ENCODE measurements at places on chromosomes 1 and 21. TPM values are rescaled to one million over a fixed set of nuclear protein-coding genes. Genes with fewer than 3 reads are reported as not detected.

GRCh38 chr1:162854245-162854882, 6.6 kb downstream of the CCDC190 start:
- peak; percentile 78 for DNase-seq

Gene SLAMF1
- not detected for total RNA-seq

- DNase-seq = no peak
These were observed 45.7 kb downstream of the RNF11 start for GRCh38 chr1:51281807-51282206.

GRCh38 chr1:212514056-212514614, 81.4 kb downstream of the NENF start:
- peak; percentile 96 for DNase-seq

Gene GPR37L1
- total RNA-seq = under 0.01 TPM

- DNase-seq = peak; percentile 68
These were observed 106.1 kb downstream of the KIAA0319L start for GRCh38 chr1:35451125-35451528.

Gene GCSAML
- total RNA-seq = 3.8 TPM

Gene ST6GALNAC3
- 6.2 TPM for total RNA-seq

- DNase-seq = no peak
These were observed 3.9 kb upstream of the STIL start for GRCh38 chr1:47317841-47318240.

DNA sequence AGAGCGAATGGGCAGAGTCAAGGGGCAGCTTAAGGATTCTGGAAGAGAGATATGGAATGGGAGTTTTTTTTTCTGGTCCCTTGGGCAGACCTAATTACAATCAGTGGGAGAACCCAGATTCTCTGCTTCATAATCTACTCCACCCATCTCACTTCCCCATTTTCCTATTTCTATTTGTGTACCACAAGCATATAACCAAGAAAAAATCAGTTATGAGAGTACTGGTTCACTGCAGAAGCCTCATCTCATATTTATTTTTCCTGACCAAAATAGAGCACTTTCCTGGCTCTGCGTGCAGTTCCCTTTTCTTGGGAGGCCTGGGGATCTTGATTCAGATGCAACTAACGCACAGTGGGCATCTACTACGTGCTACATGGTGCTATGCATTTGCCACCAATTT, 82.2 kb upstream of the SLFNL1 start:
- DNase-seq = no peak

DNA sequence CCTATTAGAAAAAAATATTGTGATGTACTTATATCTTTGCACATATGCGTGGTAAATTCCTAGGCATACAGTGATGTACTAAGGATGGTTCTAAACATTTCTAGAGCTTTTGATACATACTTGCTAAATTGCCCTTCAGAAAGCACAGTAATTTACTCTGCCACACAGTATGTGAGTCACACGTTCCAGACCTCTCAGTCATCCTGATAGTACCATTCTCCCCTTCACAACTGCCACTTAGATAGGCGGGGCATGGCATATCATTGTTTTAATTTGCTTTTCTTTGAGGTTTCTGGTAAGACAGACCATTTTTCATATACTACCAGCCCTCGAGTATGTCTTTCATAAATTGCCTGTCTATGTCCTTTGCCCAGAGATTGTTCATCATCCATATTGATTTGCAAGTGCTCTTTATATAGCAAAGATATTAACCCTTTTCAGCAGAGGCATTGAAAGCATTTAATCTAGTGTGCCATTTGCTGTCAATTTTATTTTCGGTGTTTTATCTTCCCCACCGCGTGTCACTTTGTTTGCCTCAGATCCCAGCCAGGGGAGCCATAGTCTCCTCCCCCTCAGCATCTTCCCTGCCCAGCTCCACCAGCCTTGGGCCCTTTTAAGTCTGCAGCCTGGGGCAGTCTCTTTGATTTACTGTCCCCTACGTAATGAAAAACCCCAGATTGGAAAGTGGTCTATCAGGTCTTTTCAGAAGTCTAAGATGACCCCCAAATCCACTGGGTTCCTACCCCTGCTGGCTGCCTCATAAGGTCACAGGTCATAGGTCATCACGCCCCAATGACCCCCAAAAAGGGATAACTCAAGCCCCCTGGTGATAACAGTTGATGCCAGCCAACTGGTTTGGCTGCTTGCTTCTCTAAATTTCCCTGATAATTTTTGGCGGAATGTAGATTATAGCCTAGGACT, 11.8 kb upstream of the PAX7 start:
- DNase-seq = peak; percentile 96

Gene NHLH1
- total RNA-seq = not detected

Gene GPR161
- 8.8 TPM for total RNA-seq

GRCh38 chr21:39681845-39682244, 63.1 kb upstream of the IGSF5 start:
- DNase-seq = no peak

DNA sequence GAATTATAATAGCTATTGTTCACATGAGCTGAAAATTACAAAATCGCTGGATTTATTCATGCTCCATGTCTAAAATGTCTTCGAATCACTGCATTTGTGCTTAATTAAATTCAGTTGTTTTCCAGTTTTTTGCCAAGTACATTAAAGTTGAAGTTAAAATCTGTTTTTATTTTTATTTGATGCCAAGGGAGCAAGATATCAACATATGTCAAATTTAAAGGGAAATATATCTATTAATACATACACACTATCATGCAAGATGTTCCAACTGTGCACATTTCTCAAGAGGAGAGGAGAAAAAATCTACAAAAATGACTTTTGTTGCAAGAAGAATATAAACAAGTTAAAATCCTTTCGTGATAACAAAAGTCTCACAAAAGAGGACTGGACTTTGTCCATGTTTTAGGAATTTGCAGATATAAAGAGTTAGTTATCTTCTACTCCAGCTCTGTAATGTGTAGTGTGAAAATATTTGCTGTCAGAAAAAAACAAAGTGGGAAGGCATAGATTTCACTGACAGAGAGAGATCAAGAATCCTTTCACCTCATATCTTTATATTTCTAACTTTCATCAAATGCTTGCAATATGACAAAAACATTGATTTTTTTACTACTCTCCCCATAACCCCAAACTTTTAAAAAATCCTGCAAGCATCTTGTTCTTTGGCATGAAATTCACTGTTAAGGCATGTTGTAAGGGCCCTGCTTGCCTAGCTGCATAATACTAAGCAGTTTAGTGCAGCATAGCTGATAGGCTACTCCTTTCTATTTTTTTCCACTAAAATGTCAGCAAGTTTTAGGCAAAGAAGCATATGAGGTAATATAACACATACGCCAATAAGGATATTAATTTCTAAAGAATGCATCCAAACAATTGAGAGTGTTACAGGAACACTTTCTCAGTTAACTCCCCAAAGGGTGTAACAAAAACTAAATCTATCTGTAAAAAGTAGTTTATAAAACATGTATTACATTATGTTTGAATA, 340.2 kb upstream of the ADAMTS5 start:
- no peak for DNase-seq

Gene GRHL3
- not detected for total RNA-seq

GRCh38 chr21:45930792-45931191, 50.8 kb upstream of the COL6A1 start:
- DNase-seq = no peak

GRCh38 chr21:20106368-20106767, 891.8 kb upstream of the NCAM2 start:
- DNase-seq = no peak

Gene SLAMF6
- not detected for total RNA-seq

DNA sequence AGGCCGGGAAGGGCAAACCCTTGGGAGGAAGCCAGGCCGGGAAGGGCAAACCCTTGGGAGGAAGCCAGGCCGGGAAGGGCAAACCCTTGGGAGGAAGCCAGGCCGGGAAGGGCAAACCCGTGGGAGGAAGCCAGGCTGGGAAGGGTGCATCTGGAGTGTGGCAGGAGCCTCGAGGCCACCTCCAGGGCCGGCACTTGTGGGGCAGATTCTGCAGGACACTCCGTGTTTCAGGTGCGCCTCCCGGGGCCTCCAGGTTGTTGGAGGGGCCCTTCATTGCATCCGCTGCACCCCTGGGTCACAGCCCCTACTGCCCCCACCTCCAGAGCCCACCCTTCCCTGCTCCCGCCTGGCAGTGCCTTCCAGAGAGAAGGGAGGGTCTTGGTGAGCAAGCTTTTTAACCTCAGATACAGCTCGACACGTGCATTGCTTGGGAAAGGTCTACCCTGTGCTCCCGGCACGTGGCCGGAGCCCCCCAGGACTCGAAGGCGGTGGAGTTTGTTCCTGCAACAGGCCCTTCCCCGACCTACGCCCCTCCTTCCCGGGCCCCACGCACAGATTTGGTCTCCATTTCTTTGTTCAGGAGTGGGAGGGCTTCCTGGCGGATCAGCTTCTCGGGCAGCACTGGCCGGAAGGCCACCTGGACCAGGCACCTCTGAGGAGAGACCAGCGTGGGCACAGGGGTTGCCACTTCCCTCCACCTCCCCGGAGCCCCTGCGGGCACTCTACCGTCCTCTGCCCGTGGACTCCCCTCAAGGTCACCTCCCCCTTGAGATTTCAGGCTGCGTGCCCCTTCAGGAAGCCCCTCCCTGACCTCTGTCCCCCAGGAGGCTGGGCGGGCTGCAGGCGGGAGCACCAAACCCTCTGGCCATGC, 9.4 kb upstream of the TMEM52 start:
- no peak for DNase-seq

Gene CDC42BPA
- 27.7 TPM for total RNA-seq

DNA sequence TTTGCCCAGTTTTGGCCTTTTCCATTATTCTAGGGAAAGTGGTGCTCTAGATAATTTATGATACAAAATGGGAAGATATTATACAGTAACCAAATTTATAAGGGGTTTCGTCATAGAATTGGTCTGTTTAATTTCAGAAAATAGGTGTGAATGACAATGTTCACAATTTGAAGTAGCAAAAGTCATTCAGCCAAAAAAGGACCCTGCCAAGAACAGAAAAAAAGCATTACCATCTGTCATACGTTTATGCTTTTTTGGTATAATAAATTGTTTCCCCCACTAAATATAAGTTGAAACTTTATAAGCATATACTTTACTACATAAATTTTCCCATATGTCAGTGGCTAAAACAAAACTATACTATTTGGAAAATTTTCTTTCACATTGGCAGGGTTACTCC, 4.5 kb upstream of the SPAG17 start:
- DNase-seq = no peak

Gene FALEC
- total RNA-seq = not detected

DNA sequence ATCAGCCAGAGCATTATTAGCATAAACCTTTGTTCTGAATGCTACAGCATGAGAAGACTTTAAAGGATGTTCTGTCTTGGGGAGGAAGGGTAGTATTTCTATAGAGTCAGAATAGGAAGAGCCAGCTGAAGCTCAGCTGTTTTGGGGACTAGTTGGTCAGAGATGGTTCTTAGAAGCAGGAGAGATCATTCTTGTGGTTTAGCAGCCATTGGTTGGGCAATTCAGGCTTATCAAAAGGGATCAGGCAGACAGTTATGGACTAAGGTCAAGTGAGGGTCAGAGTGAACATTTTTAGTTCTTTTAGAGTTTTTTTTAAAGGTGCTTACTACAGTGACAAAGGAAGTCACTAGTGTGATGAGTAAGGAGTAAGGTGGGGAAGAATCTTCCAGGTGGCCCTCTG, 245.5 kb downstream of the RPS6KC1 start:
- DNase-seq = no peak

Gene RGS7
- 0.27 TPM for total RNA-seq

- no peak for DNase-seq
These were observed 73.6 kb downstream of the GNG12 start for GRCh38 chr1:67759692-67760029.

Gene FBXO2
- 1.4 TPM for total RNA-seq

- no peak for DNase-seq
These were observed 45.3 kb upstream of the SAMSN1 start for GRCh38 chr21:14591377-14591776.

DNA sequence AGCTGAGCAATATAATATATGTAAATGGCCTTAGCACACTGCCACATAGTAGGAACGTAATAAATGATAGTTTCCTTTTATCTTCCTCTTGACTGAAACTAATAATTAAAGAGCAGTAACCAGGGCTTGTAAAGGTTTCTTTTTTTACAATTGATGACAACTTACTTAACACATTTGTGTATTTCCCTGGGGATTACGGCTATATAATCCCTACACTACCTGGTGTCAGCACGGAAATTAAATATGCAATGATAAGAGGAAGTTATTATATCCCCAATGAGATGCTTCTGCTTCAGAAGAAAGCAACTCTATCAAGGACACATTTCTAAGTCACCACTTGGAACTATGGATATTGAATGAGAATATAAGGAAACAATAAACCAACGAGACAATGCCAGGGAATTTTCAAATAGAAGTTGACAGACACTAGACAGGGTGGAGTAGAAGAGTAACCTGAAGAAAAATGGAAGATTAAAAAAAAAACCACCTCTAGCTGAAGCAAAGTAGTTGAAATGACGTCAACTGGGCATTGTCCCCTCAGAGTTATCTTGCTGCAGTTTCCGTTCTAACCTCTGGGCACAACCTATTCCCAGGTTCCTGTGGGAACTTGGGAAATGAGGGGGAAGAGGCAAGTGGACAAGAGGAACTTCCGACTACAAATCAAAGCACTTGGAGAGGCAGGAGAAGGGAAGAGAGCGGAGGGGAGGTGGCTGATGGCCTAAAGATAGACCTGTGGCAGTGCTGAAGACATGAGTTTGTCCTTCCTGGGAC, 66.5 kb downstream of the PLPP3 start:
- DNase-seq = no peak

DNA sequence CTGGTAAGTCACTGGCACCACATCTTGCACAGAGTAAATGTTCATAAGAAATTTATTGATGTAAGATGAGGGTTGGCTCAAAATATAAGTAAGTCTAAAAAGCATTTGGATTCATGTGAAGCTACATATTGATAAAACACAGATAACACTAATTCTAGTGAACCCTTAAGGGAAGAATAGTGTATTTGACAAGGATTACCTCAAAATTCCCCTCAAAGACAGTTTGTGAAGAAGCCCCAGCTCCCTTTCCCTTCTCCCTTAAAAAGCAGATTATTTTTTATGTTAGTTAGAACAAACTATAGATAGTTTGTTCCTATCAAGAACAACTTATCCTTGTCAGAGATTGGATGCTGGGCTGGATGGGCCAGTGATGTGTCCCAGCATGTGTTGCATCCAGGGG, 10.7 kb downstream of the FGGY start:
- no peak for DNase-seq

Gene HPCAL4
- total RNA-seq = 0.03 TPM

DNA sequence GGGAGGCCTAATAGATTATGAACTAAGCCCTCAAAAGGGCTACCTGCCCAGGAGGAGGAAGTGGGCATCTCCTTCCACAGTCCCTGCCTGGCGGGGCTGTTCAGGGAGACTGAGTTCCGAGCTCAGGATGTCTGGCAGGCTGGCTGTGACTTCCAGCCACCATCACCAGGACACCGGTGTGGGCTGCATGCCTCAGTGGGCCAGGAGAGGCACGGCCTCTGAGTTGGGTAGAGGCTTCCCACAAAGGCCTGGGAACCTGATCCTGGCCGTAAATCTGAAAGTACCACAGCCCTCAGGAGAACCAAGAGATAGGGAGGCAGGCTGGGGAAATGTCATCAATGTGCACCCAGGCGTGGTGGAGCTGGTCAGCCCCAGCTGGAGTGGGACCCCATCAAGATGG, 29.1 kb downstream of the NTPCR start:
- no peak for DNase-seq

GRCh38 chr21:14763695-14764064, 217.6 kb upstream of the SAMSN1 start:
- no peak for DNase-seq

Gene RNF223
- total RNA-seq = not detected

Measured in Daoy (cell line).